Vagina (tissue), 2 donors: ENCODE measurements at places on chromosomes 13 and 19.

GRCh38 chr19:38557205-38557799 is 60.5 kb downstream of the MAP4K1 start:
- no peak for DNase-seq

DNA sequence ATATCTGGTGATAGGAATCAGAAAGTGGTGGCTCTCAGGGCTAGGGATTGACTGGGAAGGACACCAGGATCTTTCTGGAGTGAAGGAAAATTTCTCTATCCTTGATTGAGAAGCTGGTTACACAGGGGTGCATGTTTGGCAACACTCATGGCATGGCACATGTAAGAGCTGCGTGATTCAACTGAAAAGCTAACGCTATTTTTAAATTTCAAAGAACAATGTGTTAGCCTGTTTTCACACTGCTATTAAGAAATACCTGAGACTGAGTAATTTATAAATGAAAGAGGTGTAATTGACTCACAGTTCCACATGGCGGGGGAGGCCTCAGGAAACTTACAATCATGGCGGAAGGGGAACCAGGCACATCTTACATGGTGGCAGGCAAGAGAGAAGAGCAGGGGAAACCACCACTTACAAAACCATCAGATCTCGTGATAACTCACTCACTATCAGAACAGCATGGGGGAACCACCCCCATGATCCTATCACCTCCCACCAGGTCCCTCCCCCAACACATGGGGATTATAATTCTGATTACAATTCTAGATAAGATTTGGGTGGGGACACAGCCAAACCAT is 7.4 kb downstream of the SIGLEC8 start:
- DNase-seq: no peak

GRCh38 chr13:59446391-59446790 is 717.3 kb downstream of the DIAPH3 start:
- no peak for DNase-seq

- no peak for DNase-seq
These were observed 42.7 kb downstream of the ACTN4 start for GRCh38 chr19:38690146-38690545.

DNA sequence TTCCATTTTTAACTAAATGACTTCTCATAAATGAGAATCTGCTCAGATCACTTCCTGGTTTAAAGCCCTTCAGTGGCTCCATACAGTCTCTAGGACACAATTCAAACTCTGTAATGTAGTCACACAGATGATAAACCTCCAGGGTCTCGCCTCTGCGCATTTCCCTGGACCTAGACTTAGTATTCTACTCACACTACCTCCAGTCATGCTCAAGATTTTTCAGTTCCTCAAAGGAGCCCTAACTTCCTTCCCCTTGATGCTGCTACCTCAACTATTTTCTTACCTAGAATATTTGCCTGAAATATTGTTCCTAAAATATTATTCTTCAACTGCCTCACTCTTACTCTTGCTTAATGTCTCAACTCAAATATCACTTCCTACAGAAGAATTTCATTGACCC is 86.7 kb upstream of the TPP2 start:
- DNase-seq: no peak

- DNase-seq: no peak
These were observed 109.5 kb downstream of the TBC1D4 start for GRCh38 chr13:75372517-75372916.
